Dermis lymphatic vessel endothelial cell (primary cell): ENCODE measurements at places on chromosomes 4 and X. TPM values are rescaled to one million over a fixed set of nuclear protein-coding genes. Genes with fewer than 3 reads are reported as not detected.

SLIT2 gene
- total RNA-seq = 0.52 and 0.65 TPM in 2 replicates

HSFX2 gene
- 0.26 TPM in 1 of 2 replicates, not detected in the other for total RNA-seq

HTATSF1 gene
- 24.8 and 28.4 TPM in 2 replicates for total RNA-seq

LRCH2 gene
- 11.5 and 14.3 TPM in 2 replicates for total RNA-seq

ATP2B3 gene
- total RNA-seq = under 0.01 TPM in 1 of 2 replicates, not detected in the other

NDP gene
- total RNA-seq = not detected in 2 replicates

EGF gene
- total RNA-seq = 0.09 and 0.33 TPM in 2 replicates

NUDT10 gene
- total RNA-seq = under 0.01 and 0.11 TPM in 2 replicates
